Neuronal stem cell (in vitro differentiated cells): ENCODE measurements at places on chromosomes 4 and X.

GRCh38 chr4:2179717-2180116 is 62.2 kb downstream of the HAUS3 start:
- DNase-seq = no peak

- no peak for DNase-seq
Observed at GRCh38 chr4:8709729-8710360, 117.3 kb downstream of the CPZ start.

DNA sequence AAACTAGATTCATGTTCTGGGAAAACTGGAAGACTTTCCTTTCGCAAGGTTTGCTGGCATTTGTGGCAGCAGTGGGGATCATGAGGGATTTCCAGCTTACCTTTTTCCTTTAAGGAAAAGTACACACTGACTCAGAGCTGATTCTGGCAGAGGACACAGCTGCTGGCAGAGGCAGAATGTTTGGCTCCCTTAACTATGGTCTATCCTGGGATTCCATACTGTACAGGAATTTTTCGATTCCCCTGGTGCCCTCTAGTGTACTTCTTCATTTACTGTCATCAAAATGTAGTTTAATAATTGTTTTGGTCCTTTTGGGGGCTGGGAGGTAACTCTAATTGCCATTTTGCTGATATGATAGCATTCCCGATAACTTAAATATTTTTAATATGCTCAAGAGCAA is 152.7 kb downstream of the GABRG1 start:
- DNase-seq = no peak

DNA sequence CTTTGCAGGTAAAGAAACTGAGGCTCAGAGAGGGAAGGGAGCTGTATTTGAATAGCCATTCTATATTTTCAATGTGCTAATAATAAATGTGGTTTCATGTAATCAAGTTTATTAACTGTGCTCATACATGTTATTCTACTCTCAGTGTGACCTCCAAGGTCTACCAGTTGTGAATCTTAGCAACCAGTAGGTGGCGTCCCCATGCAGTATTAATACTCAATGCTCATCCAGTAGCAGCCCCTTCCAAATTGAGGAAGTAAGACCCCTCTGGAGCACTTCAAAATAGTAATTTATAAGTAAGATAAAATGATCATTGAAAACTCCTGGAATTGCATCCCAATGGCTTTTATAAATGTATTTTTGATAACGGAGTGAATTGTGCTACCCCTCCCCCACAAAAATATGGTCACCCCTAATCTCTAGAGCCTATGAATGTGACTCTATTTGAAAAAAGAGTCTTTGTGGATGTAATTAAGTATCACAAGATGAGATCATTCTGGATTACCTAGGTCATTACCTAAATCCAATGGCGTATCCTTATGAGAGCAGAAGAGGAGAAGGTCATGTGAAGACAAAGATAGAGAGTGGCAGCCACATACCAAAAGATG is 20.4 kb upstream of the SEPSECS start:
- DNase-seq = peak; percentile 21
